Eye (tissue), 1 donor: ENCODE measurements at places on chromosomes 5 and 9.

GRCh38 chr9:97411789-97412625, at the start of gene TDRD7:
Gene TDRD7 (plus strand): TSS chr9:97412096. CDS start chr9:97428466, 16,370 bp downstream.
- peak; percentile 90 for DNase-seq

- DNase-seq = peak; percentile 33
Measured at GRCh38 chr5:322942-323879, 1.7 kb downstream of the AHRR start.

GRCh38 chr5:95471487-95471886, 80.3 kb downstream of the FAM81B start:
- no peak for DNase-seq

DNA sequence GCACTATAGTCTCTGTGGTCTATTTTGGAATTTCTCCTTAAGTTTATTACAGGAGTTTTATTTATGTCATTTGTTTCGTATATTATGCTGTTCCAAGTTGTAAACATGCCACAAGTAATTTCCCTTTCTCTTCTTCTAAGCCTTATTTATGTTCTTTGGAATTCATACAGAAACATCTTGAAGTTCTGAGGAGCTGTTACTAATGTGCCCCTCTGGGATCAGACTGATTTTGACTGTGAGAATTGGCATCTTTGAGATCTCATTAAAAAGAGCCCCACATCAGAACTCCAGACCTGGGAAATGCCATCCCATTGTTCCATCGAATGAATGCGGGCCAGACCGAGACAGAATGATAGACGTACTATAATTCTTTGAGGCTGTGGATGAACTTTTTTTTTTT, 138.8 kb upstream of the CD180 start:
- DNase-seq = peak; percentile 22

GRCh38 chr5:22391956-22392355, 461.2 kb downstream of the CDH12 start:
- no peak for DNase-seq
